ENCODE measurements at places on chromosomes 12 and 14.

- DNase-seq: no peak
Observed at GRCh38 chr12:53798575-53798974, 46.8 kb upstream of the CISTR start.

DNA sequence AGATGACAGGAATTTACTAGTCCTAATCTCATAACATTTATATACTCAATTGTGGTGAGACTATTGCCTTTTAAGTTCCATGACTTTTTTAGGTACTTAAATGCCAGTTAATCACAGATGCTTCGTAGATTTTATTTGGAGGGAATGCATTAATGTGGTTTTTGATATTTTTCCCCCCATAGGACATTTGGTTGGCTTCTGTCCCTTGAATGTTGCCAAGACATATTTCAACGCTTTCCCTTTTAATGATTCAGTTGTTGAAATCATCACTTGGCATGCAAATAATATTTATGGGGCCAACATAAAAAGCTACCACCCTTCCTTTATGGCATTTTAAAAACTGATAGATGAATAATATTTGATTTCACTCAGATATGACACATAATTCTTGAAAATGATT is 172.1 kb downstream of the ACSS3 start:
- DNase-seq: no peak

DNA sequence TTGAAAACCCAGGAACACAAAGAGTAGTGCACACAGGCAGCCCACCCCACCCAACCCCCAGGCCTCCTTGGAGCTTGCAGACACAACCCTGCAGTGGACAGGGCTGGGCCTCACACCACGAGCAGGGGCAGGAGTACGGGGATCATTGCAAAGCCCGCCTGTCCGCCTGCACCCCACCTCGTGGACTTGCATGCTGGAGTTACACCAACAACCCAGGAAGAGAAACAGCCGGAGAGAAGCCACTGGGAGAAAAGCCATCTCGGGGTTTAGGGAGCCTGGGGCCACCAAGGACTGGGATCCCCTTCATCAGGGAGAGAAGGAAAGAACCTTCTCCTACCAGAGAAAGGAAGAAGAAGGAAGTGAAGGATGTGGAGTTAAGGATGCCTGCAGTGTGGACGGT is 8.2 kb downstream of the KRT84 start:
- no peak for DNase-seq

GRCh38 chr12:16389594-16389993 is 42.1 kb downstream of the MGST1 start:
- DNase-seq: no peak

DNA sequence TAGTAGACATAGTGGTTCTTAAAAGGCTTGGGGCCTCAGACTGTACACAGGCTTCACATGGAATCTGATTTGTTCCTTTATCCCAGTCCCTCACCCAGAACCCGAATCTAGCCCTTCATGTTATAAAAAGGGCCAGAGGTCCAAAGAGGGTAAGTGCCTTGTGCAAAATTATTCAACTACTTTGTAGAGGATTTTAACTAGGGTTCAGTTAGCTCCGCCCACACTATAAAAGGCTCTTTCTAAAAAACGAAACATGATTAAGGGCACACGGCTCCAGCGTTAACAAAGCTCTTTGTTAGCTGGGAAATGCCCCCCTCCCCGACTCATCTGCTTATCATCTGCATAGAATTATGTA is 3.2 kb upstream of the SOCS2 start:
- DNase-seq: no peak
